ENCODE measurements at places on chromosomes 2 and 18. TPM values are rescaled to one million over a fixed set of nuclear protein-coding genes. Genes with fewer than 3 reads are reported as not detected.

The SF3B6 gene
- total RNA-seq, result 108 TPM

The SPEG gene
- total RNA-seq, result 0.44 TPM

The COL6A3 gene
- total RNA-seq, result 29.8 TPM

The AMER3 gene
- total RNA-seq, result not detected

The IL1F10 gene
- not detected for total RNA-seq

The MDH1B gene
- 0.19 TPM for total RNA-seq

The SH3BP4 gene
- 24.6 TPM for total RNA-seq

The EFR3B gene
- 0.49 TPM for total RNA-seq

The CCT7 gene
- 323 TPM for total RNA-seq

The TOGARAM2 gene
- 0.13 TPM for total RNA-seq

The MAP2 gene
- total RNA-seq, result 5.0 TPM

The OXER1 gene
- not detected for total RNA-seq

The MSH2 gene
- total RNA-seq, result 22.7 TPM

The CYS1 gene
- not detected for total RNA-seq

The UGT1A3 gene
- total RNA-seq, result not detected

The KIAA2012 gene
- not detected for total RNA-seq

The CPO gene
- 0.19 TPM for total RNA-seq

All from bladder microvascular endothelial cell (primary cell).